ENCODE measurements at places on chromosomes 13 and 19. TPM values are rescaled to one million over a fixed set of nuclear protein-coding genes. Genes with fewer than 3 reads are reported as not detected.

DNA sequence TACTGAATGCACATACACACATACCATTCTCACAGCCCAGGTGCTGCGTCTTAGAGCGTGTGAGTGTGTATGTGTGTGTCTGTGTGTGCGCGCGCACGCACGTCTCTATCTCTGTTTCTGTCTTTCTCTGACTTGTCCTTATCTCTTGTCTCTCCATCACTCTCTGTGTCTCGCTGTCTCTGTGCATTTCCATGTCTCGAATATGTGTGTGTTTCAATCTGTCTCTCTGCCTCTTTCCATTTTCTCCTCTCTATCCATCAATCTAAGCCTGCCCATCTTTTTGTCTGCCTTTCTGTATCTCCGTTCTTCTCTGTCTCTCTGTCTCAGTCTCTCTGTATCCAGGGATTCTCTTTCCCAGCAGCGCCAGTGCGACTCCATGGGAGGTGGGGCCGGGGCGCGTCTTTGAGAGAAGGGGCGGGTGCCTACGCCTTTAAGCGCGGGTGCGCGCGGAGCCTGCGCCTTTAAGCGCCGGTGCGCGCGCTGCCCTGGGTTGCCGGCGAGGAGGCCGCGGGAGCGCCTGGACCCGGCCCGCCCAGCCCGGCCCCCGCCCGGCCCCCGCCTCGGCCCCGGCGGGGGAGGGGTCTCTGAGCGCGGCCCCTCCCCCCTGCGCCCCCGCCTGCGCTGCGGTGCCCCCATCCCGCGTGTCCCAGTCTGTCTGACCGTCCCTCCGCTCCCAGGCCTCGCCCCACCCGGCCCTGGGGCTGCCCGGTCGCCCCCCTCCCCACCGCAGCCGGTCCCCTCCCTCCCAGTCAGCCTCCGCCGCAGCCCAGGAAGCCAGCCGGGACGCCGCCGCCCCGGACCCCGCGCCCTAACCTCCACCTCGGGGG lies at the start of gene LRFN3:
Gene LRFN3, plus strand, starts transcription at position 464 of the 827 bp plus-strand sequence. CDS start 3,052 bp downstream, outside the sequence.
- peak; percentile 87 for DNase-seq

DNA sequence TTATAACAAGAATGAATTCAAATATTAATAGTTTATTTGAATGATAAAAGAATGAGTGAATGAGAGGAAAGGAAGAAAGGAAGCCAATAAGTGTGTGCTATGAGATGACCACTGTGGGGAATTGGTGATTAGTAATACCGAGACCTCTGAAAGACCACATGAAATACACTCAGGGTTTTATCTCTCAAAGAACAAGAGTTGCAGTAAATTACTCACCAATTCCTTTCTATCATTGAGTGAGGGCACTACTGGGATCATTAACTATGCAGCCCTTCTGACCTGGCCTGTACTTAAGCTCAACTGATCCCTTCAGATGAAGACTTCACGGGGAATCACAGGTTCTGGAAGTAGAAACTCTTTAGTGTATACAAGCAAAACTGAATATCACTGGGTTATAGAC lies 1636.1 kb downstream of the SLITRK5 start:
- DNase-seq, result no peak

- no peak for DNase-seq
These were observed 3.1 kb upstream of the SPIB start for GRCh38 chr19:50415661-50416033.

Gene CALR3
- not detected for total RNA-seq

DNA sequence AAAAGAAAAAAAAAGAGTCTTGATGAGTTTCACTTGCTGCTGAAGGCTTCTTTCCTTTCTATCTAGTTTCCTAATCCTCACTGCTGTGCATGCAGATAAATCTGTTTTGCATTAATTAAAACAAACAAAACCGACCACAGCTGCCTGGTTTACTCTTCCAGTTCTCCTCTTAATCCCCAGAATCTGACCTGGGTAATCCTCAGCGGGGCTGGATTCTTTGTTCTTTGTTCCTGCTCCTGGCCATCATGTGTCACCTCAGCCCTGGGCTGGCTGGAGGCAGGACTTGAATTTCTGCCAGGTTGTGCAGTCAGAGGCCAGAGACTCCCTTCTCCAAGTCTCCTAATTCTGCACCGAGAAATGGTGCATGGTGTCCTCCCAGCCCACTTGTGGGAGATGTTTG lies 52.2 kb upstream of the CYP4F8 start:
- DNase-seq, result no peak

- no peak for DNase-seq
These were observed 500 bp downstream of the SMIM24 start for GRCh38 chr19:3479834-3480215.

DNA sequence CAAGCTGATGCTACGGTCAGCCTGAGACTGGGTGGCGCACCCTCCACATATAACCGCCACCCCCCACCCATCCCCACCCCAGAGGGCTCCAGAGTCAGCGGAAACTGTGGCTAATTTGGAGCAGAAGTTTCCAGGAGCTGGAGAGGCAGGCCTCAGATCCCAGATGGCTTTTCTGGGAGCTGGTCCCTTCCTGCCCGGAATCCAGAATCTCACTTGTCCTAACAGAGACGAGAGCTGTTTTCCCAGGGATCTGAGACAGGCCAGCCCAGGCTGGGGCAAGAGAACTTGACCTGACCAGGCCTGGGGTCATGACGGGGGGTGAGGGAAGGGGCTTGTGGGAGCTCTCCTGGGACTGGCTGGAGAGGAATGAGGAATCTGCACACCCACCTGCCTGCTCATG lies 6.5 kb downstream of the EPHX3 start:
- no peak for DNase-seq

DNA sequence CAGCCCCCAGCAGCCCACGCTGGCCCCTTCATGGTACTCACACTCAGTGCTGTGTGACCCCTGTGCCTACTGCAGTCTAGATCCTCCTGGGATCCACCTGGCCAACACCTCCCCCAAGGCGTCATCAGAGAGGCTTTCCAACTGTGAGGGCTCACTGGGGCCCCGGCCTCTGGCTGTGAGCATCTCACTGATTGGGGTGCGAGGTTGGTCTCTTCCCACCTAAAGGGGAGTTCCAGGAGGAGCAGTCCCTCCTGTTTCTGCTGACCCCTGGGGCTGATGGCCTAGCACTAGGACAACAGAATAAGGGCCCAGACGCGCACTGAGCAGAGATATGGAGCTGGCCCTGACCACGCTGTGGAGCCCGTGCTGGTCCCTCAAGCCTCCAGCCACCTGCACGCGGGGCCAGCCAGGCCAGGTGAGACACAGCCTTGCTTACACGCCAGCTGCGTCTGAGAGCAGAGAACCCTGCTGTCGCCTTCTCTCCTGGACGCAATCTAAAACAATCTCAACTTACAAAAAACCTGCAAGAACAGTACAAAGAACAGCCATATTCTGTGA lies 32.2 kb downstream of the ELL start:
- no peak for DNase-seq

Measured in G401 (cell line).